ENCODE measurements at places on chromosomes 5 and 9.
A peak's percentile ranks its signal among the peaks of the same experiment; 100 is the strongest.

GRCh38 chr9:91150998-91151717, 210.6 kb downstream of the AUH start:
- peak; percentile 99 for DNase-seq

DNA sequence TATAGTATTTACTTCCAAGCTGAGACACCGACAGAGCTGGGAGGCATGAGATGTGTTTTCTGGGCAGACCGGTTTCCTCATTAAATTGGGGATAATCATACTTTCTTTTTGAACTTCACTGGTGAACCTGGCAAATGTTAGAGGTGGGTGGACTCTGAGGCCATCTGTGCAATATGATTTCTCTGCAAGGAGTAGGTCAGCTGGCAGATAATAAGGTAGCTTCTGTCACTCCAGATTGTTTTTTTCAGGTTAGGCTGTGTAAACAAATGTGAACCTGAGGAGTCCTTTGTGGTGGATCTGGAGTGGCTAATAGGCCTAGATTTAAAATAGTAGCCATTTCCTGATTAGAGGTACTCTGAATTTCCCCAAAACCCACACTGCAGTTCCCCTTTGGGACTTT, 75.4 kb upstream of the S1PR3 start:
- DNase-seq, result no peak

GRCh38 chr9:34664281-34665066, 2.0 kb upstream of the CCL27 start:
- peak; percentile 81 for DNase-seq

GRCh38 chr5:142938266-142938880, 168.2 kb downstream of the ARHGAP26 start:
- no peak for DNase-seq

DNA sequence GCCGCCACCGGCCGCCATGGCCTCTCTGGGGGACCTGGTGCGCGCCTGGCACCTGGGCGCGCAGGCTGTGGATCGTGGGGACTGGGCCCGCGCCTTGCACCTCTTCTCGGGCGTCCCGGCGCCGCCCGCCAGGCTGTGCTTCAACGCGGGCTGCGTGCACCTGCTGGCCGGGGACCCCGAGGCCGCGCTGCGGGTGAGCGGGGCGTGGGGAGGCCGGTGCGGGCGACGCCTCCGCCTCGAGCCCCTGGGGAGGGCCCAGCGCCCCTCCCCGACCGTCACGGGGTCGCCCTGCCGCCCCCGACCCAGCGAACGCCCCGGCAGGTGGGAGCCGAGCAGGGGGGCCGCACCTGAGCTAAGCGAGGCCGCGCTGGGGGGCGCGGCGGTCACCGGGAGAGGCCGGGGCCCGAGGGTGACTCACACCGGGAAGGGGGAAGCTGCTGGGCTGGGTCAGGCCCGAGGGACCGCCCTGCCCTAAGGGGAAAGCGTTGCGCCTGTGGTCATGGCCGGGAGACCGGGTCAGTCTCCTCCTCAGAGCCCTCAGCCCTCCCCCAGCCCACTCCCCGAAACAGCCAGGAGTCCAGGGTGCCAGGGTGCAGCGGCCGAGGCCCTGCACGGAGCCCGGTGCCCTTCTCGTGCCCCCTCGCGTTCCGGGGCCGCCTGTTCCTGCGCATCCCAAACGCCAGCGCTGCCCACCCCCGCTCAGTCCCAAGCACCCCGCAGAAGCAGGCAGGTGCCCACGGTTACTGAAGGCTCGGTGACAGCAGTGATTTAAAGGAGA, 510 bp downstream of the NOXA1 start:
- DNase-seq, result no peak

GRCh38 chr9:11319538-11319937, 706.7 kb upstream of the PTPRD start:
- peak; percentile 16 for DNase-seq

GRCh38 chr9:130904070-130905044, 7.7 kb upstream of the QRFP start:
- no peak for DNase-seq

- DNase-seq, result no peak
Observed at GRCh38 chr5:142737179-142737578, 33.0 kb upstream of the ARHGAP26 start.

DNA sequence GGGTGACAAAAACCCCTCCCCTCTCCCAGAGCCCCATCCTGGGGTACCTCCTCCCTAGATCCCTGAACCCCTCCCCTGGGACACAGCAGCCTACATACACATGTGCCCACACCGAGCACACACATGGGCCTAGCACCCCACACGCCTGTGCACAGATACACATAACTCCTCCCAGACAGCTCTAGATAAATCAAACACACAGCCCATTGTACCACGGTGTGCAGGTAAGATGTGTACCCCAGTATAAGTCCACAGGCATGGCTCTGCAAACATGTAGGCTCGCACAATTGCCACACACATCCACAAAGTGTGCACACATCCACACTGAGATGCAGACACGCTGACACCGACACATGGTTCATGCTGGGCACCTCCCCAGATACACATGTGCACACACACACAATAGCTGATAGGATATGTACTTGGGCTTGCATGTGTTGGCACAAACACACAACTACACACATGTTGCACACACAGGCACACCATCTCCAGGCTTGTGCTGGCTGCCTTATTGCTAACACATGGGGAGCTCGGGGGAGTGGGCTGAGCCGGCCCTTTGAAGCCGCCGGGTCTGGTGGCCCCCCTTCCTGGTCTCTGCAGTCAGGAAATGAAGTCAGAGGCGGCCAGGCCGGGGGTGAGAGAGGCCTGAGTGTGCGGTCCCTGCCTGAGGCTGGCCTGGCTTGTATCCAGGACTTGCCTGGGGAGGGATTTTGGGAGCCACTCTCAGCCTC, 30.2 kb downstream of the GOLGA2 start:
- DNase-seq, result peak; percentile 82

DNA sequence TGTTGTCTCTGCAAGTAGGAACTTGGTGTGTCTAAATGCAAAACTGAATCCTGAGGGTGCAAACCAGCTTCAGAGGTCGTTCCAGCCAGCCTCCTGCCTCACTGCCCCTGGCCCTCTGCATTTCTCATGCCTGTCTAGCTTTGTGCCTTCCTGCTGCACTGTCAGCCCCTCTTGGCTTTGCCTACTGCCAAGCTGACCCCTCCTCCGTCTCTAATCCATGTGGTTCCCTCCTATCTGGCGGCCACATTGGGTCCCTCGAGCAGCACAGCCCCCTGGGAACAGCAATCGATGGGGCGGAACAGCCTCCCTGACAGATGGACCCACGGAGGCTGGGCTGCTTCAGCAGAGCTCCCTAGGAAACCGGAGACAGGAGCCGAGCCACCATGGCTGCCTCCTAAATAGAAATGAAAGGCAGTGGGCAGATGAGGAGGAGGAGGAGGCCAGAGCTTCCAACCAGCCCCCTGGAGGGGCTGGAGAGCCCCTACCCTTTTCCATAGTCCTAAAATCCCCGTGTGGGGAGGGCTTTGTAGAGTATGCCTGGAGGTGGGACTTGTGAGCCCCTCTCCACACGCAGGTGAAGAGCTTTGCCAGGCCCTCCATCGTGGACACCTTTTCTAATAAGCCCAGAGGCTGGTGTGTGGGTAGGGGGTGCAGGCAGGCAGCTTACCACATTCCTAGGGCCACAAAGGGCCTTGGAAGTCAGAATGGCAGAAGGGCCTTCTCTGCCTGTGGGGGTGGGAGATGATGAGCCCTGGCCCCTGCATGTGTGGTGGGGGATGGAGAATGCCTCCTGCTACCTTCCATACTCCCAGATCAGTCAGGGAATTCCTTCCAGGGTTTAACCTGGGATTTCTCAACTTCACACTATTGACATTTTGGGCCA, 9.2 kb upstream of the CXXC5 start:
- no peak for DNase-seq

DNA sequence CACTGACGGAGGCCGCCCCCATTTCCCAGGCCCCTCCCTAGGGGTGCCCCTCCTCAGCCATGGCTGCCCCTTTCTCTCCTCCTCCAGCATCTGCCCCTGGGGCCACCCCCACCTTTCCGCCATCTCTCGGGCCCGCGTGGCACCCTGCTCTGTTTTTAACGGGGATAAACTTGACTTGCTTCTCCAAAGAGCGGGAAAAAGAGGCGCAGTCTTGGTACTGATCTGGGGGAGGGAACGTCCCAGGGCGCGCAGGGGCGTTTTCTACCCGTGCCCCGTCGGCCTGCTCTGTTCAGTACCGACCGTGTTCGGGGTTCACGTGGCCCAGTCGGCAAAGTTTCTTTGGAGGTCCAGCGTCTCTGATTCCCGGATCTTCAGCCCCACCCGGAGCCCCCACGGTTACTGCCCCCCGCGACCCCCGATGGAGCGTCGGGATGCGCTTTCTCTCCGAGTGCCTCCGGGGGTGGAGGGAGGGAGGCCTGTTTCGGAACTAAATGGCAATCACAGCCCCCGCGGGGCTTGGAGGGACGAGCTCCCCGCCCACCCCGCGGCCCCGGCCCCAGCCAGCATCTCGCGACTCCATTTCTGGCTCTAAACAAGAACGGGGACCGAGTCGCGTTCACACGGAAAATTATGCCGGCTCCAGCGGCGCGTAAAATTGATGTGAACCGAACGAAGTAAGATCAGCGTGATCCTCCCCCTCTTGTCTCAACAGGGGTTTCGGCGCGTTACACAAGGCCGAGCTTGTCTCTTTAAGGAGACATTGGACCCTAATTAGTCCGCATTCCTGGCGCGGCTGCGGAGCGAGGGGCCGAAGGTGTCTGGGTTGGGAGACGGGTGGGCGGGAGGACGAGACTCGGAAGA, 1.1 kb upstream of the TLE4 start:
- DNase-seq, result peak; percentile 47

DNA sequence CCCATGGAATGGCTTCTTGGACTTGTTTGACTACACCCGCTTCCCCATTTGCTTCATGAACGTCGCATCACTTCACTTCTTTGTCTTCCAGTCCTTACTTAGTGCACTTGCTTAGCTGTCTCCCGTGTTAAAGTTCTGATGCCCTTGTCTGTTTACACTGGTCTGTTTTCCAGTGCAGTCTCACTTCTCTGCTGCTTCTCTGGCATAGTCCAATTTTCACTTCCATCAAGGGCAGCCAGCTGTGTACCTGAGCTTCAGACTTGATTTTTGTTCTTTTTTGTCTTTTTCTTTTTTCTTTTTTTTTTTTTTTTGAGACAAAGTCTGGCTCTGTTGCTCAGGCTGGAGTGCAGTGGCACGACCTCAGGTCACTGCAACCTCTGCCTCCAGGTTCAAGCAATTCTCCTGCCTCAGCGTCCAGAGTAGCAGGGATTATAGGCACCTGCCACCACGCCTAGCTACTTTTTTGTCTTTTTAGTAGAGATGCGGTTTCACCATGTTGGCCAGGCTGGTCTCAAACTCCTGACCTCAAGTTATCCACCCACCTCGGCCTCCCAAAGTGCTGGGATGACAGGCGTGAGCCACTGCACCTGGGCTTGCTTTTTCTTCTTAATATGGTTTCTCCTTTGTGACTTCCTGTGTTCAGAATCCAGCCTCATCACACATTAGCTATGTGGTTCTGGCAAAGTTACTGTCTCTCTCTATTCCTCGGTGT, 75.4 kb downstream of the LRRC70 start:
- DNase-seq, result no peak

GRCh38 chr5:132411304-132412013, 41.9 kb downstream of the SLC22A5 start:
- DNase-seq, result no peak

- DNase-seq, result no peak
Observed at GRCh38 chr5:35317586-35317985, 87.3 kb upstream of the PRLR start.

- no peak for DNase-seq
Observed at GRCh38 chr5:134008266-134008749, 3.5 kb upstream of the VDAC1 start.
